ENCODE measurements at places on chromosomes 12 and 14.

- DNase-seq, result peak; percentile 53
These were observed 1.2 kb downstream of the PAWR start for GRCh38 chr12:79689477-79690141.

DNA sequence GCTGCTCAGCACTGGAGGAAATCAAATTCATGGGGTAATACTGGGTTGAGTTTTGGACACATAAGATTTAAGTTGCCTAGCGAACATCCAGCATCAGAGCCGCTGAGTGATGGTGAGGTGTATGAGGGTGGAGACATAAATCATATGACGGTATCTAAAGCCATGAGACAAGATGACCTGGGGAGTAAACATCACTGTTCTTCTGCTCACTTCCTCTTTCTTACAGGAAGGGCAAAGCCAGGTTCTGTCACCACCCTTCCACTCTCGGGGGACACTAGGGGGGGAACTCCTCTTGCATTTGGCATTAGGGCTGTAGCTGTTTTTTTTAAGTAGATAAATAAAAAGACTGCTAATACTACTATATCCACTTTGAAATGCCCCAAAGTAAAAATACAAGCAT lies 24.0 kb downstream of the PRDM4 start:
- no peak for DNase-seq

DNA sequence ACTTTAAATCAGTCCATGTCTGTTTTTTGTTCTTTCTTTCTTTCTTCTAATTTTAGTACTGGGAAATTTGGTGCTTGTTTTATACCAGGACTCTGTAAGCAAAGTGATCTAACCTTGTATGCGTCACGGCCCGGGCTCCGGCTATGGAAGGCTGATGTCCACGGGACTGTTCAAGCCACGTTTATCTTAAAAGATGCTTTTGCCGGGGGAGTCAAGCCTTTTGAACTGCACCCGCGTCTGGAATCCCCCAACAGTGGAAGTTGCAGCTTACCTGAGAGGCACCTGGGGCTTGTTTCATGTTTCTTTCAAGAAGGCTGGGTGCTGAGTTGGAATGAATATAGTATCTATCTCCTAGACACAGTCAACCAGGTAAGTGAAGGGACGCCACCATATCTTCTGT lies 62.2 kb downstream of the TECPR2 start:
- no peak for DNase-seq

GRCh38 chr14:31937730-31938346 lies 139.3 kb upstream of the ARHGAP5 start:
- DNase-seq, result peak; percentile 92

DNA sequence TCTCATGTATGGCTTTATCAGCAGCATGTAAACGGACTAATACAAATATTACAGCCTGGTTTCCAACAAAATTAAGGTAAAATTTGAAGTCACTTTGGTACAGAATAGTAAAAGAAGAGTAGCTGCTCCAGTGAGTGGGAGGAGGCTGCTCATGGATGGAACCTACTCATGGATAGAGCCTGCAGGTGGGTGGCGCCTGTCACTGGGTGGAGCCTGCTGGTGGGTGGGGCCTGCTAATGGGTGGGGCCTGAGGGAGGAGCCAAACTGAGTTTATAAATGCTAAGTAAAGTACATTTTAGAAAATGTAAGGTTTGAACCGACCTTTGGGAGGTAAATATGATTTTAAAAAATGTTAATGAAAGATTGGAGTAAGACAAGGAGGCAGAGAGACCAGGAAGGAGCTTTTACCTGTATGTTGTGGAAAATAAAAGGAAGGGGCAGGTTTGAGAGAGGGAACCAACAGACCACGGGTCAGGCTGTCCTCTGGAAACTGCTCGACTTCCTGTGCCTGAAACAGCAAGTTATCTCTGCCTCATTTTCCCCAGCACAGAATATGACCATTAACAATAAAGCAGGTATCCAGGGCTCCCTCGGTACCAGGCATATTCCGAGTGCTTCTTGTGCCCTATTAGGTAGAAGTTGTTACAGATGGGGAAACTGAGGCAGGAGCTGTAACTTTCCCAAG lies 55.9 kb upstream of the SEL1L start:
- no peak for DNase-seq

DNA sequence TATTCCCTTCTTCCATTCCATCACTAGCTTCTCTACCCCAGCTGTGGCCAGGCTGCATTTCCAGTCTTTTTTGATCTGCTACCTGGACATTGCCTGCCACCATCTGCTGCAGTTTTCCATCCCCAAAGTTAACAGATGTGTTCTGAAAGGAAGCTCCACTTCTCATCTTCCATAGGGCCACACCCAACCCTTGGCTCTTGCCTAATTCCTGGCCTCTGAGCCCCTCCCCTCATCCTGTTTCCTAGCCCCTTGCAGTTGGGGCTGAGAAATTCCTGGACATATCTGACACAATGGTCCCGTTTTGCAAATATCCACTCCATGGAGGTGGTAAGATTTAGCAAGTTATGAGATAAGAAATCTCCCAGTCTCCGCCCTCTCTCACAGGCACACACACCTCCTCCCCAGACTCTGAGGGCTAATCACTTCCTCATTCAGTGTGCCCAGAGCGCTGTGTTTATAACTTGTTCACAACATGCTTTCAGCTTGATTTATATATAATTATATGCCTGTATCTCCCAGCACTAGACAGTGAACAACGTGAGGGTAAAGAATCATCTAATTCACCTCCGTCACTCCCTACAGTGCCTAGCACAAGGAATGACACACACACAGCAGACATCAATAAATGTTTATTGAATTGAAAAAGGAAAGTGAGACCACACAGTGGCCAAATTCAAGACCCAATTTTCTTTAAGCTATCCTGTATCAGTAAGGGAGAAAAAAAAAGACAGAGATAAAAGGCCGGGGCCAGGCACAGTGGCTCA lies 13.4 kb downstream of the SMUG1 start:
- no peak for DNase-seq

- DNase-seq, result peak; percentile 67
These were observed 341.6 kb upstream of the FKBP4 start for GRCh38 chr12:2453076-2453760.

DNA sequence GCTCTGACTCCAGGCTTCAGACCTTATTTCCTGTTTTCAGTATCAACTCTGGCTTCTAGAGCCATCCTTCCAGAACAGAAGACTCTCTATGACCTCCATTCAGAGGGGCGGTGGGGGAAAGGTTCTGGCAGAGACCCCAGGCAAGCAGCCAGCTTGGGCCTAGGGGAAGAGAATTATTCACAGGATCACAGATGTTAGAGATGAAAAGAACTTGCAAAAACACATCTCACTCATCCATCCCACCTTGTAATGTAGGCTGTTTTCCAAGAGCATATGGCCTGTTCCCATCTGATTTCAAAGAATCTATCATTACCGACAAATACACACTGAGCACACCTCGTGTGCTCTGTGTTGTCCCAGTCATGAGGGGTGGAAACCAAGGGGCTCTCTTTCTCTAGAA lies 131.9 kb downstream of the GRIN2B start:
- no peak for DNase-seq

GRCh38 chr12:47317175-47317915 lies 237.6 kb upstream of the AMIGO2 start:
- DNase-seq, result no peak

DNA sequence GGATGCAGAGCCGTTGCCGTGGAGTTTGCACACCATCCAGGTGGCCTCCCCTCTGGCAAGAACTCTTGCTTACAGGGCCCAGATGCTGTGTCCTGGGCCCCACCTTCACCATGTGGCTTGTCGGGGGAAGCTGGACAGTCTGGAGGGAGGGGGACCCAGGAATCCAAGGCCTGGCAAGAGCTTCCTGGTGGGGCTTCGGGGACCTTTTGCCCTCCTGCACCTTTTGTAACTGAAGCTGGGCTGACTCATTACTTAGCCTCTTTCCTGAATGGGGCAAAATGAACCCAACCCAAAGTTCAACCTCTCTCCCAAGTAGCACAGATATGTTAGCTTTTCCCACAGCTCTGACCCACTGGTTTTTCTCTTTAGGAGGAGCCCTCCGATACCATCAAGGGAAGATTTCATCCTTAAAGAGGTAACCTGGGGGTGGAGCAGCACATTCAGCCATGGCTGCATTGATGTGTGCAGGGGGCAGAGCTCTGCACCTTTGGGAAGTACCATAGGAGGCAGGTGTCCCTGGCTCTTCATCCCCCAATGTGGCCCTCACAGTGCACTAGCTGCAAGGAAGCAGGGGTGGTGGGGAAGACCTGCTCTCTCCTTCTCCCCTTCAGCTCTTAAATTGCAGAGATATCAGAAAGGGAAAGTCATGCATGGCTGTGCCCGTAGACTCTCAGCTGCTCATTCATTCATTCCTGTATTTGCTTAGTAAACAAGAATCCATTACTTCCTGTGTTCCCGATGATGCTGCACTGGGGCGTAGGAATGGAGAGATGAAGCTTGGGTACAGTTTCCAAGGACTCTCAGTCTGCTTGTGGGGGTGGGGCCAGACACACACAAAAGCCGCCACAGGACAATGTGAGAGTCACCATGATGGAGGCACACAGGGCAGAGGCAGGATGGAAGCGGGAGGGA lies 13.0 kb downstream of the MVK start:
- no peak for DNase-seq

DNA sequence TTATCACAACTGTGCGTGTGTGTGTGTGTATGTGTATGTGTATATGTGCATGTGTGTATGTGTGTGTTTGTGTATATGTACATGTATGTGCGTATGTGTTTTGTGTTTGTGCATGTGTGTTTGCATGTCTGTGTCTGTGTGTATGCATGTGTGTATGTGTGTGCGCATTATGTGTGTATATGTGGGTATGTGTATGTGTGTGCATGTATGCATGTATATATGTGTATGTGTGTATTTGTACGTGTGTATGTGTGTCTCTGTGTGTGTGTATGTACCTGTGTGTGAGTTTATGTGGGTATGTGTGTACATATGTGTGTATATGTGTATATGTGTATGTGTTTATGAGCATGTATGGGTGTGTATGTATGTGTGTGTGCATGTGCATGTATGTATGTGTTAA lies 37.6 kb upstream of the PIWIL1 start:
- DNase-seq, result no peak

DNA sequence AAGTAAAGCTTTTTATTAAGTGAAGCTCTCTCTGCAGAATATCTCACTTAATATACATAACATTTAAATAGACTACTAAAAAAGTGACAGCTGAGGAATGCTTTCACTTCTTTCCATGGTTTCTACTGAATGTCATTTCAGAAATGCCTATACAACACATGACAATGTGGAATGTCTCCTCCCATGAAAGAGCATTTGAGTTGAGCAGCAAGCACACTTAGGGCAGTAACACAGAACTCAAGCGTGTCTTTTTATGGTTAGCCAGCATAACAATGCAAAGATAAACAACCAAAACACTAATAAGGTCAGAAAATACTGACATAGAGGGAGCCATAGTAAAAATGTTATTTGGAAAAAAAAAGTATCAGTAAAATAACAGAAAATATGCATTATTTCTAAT lies 9.4 kb downstream of the PPP1R12A start:
- DNase-seq, result peak; percentile 43

- peak; percentile 12 for DNase-seq
These were observed 1139.9 kb upstream of the FLRT2 start for GRCh38 chr14:84390010-84390409.

GRCh38 chr12:104109446-104110271 lies 28.4 kb downstream of the NFYB start:
- DNase-seq, result no peak

DNA sequence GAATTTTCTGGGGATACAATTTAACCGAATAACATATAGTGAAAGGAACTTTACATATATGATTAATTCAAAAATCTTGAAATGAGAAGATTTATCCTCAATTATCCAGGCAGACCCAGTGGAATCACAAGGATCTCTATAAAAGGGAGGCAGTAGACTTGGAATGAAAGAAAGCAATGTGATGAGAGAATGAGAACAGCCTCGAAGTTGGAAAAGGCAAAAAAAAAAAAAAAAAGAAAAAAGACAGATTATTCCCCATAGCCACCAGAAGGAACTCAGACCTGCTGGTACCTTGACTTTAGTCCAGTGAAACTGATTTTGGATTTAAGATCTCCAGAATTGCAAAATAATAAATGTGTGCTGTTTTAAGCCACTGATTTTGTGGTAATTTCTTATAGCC lies 416.3 kb upstream of the OR4E1 start:
- no peak for DNase-seq

DNA sequence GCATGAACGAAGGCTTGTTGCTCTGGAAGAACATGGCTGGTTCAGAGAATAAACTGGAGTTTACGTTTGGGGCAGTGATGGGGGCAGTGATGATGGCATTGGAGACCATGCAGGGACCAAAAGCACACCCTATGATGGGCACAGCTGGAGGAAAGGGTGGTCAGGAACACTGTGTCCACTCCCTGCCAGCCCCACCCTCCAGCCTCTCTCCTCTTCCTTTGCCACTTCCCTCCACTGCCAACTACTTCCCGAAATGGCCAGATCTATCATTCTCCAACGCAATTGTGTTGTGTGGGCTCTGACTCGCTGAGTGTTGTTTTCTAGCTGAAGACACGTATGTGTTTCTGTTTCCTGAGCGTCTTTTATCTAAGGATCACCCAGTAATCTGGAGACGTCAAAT lies 39.3 kb upstream of the GSG1 start:
- no peak for DNase-seq

DNA sequence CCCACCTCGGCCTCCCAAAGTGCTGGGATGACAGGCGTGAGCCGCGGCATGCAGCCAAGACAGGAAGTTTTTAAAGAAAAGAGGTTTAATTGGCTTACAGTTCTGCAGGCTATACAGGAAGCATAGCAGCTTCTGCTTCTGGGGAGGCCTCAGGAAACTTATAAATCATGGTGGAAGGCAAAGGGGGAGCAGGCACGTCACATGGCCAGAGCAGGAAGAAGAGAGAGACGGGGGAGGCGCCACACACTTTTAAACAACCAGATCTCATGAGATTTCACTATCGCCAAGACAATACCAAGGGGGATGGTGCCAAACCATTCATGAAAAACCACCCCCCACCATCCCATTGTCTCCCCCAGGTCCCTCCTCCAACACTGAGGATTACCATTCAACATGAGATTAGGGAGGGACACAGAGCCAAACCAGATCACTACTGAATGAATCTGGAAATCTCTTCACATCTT lies 14.1 kb downstream of the CCDC63 start:
- DNase-seq, result no peak

DNA sequence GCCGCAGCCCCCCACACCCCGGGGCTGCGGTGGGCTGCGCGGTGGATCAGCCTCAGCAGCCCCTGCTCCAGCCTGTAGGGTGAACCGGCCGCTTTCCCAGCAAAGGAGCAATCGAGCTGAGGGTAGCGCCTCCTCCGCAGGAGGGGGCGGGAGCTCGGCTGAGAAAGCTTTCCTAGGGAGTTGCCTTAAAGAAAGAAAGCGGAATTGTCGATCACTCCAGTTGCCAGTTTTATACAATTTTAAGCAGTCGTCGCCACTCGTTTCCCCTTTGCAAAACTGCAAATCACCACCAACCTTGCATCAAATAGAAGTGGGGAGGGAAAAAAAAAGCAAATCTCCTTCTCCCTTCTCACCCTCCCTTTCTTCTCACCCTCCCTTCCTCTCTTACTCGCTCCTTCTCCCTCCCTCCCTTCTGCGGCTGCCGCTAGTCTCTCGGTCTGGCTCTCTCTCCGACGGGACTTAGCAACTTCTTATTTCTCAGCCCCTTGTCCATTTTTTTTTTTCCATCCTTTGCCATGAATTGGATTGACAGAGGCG lies at the start of gene PDE3A:
TSS of gene PDE3A (plus strand) at position 424 of the 537 bp plus-strand sequence. CDS start 748 bp downstream, outside the sequence.
- peak; percentile 89 for DNase-seq

GRCh38 chr12:33000016-33000415 lies 103.4 kb upstream of the PKP2 start:
- no peak for DNase-seq
